Spinal cord (tissue), 10 donors: ENCODE measurements at places on chromosomes 12 and 14.

- no peak for DNase-seq
These were observed 34.8 kb downstream of the FBXO21 start for GRCh38 chr12:117155278-117156060.

GRCh38 chr14:32078858-32079216 is 1.7 kb downstream of the ARHGAP5 start:
- DNase-seq: no peak

- DNase-seq: no peak
These were observed 35.1 kb downstream of the SVOP start for GRCh38 chr12:108985750-108986149.

DNA sequence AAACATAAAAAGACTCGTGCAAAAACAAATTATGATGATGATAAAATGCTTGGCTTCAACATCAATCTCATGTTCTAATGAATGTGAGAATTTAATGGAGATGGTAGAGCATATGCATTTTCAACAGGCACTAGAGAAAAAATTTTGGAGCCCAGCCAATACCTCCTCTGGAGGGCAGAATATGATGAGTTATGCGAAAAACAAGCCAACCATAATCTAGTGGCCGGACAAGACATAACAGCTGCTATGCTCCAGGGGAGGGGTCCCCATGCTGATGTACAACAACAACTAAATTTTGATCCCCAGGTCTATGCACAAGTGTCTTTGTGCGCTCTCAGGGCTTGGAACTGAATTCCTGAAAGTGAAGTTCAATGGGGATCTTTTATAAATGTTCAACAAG is 1197.5 kb downstream of the LRFN5 start:
- DNase-seq: no peak

DNA sequence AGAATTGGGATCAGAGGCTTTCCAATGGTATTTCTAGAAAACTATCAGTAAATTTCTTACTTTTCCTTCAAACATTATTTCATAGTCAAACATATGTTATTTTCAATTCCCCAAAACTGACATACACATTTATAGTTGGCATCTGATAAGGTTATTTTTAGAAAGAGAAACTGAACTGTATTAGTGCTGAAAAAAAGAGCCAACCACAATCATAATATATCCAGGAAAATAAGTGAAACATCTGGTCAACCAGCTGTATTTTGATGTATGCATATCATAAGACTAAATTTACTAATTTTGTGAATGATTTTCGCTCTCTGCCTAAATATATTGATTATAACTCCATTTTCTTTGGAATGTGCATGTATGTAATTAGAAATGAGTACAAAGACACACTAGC is 554.2 kb downstream of the FLRT2 start:
- no peak for DNase-seq

- DNase-seq: no peak
These were observed 9.4 kb downstream of the ART4 start for GRCh38 chr12:14833952-14834351.

- DNase-seq: no peak
These were observed 7.9 kb downstream of the HDAC7 start for GRCh38 chr12:47811581-47812484.

DNA sequence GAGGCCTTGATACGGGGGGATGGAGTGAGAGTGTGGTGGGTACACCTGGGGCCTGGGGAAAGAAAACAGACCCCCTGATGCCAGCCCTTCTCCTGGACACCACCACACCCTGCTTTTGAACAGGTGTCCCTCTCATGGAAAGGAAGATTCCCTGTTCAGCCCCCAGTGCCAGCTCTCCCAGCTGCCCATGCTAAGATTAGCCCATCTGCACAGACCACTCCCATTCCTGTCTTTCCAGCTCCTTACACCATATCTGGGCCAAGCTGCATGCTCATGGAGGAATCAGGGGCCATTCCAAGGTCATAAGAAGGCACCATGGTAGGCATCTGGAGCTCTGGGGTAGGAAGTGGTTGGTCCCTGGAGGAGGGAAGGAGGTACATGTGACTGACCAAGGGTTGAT is 9.6 kb downstream of the NAB2 start:
- DNase-seq: no peak

GRCh38 chr12:20376984-20377383 is 8.6 kb downstream of the PDE3A start:
- DNase-seq: no peak

DNA sequence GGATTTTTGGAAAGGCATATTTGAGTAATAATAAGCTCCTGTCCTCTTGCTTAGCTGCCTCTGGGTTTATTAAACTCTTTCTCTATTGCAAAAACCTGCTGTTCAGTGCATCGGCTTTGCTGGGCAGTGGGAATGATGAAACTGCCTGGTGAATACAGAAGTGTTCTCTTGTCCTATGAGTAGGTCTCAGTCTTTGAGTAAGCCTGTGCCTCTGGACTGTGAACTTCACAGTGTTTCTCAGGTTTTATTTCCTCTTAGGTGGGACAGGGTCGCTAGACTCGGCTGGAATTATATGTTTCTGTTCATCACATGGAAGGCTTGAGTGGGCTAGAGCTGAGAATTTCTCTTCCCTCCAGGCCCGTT is 46.4 kb downstream of the CRADD start:
- DNase-seq: no peak

GRCh38 chr14:62138593-62138992 is 376.4 kb downstream of the SNAPC1 start:
- DNase-seq: peak; percentile 39

DNA sequence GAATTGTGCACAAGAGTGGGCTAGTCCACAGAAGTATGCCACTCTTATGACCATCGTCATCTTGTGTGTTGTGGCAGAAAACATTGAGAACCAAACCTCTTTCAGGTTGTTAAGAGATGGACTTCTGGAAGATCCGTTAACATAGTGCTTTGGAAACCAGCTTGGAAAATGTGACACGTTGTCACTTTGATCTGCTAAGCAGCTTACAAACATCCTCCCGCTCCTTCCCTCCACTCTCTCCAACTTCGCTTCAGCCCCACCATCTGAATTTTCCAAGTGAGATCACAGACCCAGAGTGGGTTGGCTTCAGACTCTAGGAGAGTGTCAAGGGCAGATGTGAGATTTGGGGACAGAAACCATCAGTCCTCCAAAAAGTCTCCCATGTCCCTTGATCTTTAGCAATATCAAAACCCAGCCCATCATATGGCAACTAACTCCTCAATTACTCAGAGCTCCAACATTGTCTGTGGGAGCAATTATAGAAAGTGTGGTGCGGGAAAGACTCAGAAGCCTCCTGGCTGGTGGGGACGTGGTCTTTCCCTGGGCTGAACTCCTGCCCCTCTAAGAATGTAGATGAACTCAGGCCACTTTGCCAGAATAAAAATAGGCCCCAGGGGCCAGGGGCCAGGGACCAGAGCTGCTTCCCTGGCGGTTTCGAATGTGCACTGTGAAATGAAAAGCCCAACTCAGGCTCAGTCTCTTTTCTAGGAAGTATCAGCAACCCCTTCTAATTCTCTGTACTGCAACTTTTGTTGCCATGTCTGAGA is 129.5 kb downstream of the SLC38A6 start:
- DNase-seq: no peak

- no peak for DNase-seq
These were observed 412.4 kb downstream of the PCNX1 start for GRCh38 chr14:71319666-71320065.

DNA sequence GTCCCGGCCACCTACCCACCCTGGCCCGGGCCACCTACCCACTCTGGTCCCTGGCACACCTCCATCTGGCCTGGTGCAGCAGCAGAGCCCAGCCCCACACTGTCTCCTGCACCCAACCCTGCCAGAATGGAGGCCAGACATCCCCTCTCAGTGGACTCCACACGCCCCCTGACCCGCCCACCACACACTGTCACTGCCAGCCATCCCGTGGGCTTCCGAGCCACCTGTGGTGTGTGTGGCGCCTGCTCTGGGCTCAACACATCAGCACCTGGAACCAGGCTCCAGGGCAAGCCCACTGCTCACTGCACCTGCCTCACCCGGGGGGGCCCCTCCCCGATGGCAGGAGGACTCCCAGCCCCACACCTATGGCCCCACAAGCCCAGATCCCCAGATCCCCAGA is 50.5 kb downstream of the FBRSL1 start:
- DNase-seq: no peak

- no peak for DNase-seq
These were observed 1.9 kb upstream of the DCAF5 start for GRCh38 chr14:69154779-69155178.

DNA sequence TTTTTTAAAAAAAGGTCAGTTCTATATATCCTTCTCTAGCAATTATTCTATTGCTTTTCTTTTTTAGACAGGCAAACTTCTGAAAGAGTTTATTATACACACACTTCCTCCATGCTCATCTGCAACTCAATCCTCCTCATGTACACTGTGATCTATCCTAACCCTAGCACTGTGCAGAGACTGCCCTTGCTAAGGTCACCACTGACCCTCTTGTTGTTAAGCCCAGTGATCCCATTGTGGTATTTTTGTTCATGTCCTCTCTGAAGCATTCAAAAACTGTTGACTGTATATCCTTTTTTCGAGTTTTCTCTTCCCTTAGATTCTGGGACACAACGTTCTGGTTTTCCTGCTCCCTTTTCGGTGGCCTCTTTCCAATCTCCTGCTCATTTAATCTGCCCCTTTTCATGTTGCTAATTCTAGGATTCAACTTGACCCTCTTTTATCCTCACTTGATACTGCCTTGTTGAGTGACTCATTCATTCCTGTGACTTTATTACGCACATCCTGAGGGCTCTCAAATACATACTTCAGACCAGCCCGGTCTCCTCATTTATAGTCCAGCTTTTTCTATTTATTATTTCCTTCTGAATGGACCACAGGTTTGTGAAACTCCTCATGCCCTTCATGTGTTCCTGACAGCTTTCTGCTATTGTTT is 53.9 kb upstream of the PTPRB start:
- no peak for DNase-seq

- peak; percentile 96 for DNase-seq
These were observed 156.8 kb upstream of the TMEM260 start for GRCh38 chr14:56422703-56423213.

DNA sequence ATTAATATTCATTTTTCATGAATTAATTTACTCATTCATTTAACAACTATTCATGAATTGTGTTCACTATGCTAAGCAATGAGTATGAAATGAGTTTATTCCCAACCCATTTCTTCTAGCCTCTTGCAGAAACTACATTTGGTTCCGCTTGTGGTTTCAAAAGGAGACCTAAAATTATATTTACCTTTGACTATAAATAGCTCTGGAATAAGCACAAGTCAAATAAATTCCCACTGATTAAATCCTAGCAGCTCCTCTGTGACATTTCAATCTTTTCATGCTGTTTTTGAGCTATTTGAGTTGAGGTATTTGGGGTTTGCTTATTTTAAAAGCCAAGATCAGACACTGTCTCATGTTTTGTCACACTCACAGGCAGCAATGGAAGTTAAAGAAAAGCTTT is 46.9 kb downstream of the DUSP6 start:
- no peak for DNase-seq

- no peak for DNase-seq
These were observed 25.2 kb downstream of the SLC25A47 start for GRCh38 chr14:100348253-100348729.

DNA sequence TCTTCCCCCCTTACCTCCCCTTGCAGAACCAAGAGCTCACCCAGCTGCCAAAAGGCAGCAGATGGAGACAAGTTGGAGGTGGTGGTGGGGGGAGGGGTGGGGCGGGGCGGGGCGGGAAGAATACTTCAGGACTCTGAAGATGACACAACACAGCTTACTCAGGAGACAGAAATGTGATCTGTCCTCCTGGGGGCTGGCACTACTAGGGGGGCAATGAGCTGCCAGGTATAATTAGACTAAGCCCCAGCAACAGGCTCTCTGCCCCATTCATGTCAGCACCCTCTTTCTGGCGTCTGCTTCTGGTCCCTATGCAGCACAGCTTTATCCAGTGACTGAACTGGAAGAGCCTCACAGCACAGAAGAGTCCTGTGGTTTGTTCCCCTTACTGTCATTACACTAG is 407.0 kb downstream of the MED13L start:
- DNase-seq: no peak
